ENCODE measurements at places on chromosomes 4 and X.

GRCh38 chr4:8468746-8469535 is 28.4 kb downstream of the TRMT44 start:
- DNase-seq: peak; percentile 71

- DNase-seq: no peak
Observed at GRCh38 chr4:175369087-175369486, 443.0 kb downstream of the GPM6A start.

GRCh38 chr4:94378047-94378446 is 35.4 kb upstream of the HPGDS start:
- no peak for DNase-seq

- no peak for DNase-seq
Observed at GRCh38 chr4:38424151-38424871, 239.7 kb upstream of the KLF3 start.

- no peak for DNase-seq
Observed at GRCh38 chrX:123600181-123600580, 132.7 kb downstream of the THOC2 start.

DNA sequence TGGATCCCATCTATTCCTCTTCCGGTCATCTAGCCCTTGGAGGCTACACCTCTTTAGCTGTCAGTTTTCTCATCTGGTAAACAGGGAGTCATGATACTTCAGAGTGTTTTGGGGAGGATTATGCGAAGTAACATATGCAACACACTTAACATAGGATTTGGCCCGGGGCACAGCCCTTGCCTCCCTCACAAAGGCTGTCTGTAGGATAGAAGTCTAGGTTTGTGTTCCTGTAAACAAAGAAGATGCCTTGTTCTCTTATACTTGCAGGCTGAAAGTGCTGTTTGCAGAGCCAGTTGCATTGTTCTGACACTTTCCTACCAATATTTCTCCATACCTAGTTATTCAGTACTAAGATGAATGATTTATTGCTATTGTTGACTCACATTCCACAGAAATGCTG is 2.2 kb upstream of the APELA start:
- DNase-seq: no peak

- no peak for DNase-seq
Observed at GRCh38 chr4:1593458-1593857, 90.7 kb downstream of the FAM53A start.

DNA sequence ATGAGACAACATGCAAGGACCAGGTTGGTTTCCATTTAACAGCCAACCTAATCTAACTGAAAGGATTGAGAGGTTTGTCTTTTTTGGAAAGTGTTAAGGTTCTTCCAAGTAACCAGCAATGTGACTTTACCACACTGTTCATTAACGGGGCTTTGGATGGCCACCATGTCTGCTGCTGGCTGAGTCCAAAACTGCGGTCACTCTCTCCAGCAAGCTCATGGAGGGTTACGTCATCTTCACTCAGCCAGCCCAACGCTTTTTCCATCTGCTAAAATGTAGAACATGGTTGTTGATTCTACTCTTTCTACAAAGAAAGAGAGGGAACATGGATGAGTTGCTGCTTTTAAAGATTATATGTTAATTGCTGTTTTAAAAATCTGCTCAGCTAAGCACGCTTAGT is 11.0 kb downstream of the PKD2 start:
- DNase-seq: no peak

DNA sequence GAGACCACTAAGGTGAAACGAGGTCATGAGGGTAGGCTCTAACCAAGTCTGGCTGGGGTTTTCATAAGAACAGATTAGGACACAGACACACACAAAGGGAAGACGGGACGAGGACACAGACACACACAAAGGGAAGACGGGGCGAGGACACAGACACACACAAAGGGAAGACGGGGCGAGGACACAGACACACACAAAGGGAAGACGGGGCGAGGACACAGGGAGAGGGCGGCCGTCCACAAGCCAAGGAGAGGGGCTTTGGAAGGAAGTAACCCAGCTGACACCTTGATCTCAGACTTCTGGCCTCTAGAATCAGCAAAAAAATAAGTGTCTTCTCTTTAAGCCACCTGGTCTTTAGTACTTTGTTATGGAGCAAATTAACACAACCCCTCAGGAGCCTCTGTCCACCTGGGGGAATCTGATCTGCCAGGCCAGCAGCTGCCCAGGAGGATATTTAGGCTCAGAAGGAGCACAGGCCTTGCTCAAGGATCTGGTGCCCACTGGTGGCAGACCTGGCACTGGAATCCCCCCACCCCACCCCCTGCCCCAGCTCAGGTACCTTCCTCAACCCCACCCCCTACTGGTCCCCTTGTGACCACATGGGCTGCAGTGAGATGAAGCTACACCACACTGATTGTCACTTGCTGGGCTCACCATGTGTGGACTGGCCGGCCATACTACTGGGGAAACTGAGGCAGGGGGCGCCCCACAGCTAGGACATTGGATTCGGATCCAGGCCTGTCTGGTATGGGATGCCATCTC is 2.8 kb downstream of the ABLIM2 start:
- no peak for DNase-seq

DNA sequence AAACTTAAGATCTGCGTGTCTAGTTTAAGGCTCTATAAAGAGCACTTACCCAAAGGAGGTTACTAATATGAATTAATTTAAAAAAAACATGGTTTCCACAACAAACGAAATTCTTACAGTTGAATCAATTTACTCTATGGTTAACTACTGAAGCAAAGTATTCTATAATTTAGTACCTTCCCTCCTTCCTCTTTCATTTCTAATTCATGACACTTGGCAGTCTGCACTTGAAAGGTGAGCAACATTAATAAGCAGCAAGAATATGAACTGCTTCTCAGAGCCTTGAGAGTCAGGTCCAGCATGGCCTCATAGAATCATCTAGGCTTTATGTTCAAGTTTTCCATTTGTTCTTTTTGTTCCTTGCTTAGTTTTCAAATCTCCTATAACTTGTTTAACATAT is 42.7 kb downstream of the TAPT1 start:
- DNase-seq: no peak

GRCh38 chr4:97150966-97151365 is 992.3 kb downstream of the STPG2 start:
- no peak for DNase-seq

GRCh38 chr4:101253121-101253520 is 94.2 kb downstream of the PPP3CA start:
- no peak for DNase-seq

GRCh38 chrX:12488220-12488619 is 303.0 kb upstream of the PRPS2 start:
- no peak for DNase-seq

GRCh38 chrX:9807355-9808182 is 21.3 kb downstream of the SHROOM2 start:
- no peak for DNase-seq

DNA sequence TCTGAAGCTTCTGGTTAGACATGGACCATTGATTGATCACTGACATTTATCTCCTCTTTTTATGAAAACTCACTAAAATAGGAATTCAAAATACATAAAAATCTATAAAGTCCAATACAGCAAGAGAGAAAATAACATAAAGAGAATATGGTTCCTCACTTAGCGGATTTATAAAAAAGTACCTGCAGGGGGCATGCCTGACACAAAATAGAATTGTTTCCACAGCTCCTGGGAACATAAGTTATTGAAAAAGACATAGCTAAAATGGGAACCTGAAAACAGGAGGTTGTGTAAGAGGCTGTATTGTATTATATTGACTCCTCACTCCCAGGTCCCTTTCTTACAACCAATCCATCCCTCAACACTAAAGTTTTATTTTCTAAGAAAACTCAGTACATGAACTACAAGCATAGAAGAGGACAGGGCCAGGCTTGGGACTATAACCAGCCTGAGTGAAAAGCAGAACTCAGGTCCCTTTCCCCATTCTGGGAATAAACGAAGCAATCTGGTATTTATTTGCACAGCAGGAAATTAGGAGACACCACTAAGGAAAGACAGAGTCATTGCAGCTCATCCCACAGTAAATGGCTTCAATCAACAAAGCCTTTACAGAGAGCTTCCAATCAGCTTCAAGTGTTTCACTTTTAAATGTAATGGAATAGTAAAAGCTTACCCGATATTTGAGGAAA is 121.1 kb upstream of the NDST4 start:
- DNase-seq: no peak

- DNase-seq: no peak
Observed at GRCh38 chr4:16082041-16082425, 1.8 kb downstream of the PROM1 start.

DNA sequence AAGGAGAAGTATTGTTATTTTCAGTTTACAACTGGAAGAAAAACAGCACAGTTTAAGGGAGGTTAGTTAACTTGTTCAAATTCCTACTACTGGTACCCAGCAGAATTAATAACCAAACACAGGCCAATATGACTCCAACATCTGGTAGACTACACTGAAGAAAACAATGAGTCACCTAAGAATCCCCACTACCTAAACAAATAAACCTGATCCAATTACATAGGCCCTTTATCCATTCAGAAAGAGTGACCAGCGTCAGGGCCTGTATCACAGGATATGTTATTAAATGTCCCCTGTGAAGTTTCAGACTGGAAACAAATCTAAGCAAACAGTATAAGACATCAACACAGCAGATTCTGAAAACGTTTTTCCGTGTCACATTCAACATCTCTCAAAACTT is 492.5 kb upstream of the INTU start:
- no peak for DNase-seq

GRCh38 chrX:22053481-22053880 is 21.4 kb downstream of the PHEX start:
- no peak for DNase-seq

GRCh38 chrX:32451954-32452695 is 759.2 kb downstream of the DMD start:
- DNase-seq: no peak

DNA sequence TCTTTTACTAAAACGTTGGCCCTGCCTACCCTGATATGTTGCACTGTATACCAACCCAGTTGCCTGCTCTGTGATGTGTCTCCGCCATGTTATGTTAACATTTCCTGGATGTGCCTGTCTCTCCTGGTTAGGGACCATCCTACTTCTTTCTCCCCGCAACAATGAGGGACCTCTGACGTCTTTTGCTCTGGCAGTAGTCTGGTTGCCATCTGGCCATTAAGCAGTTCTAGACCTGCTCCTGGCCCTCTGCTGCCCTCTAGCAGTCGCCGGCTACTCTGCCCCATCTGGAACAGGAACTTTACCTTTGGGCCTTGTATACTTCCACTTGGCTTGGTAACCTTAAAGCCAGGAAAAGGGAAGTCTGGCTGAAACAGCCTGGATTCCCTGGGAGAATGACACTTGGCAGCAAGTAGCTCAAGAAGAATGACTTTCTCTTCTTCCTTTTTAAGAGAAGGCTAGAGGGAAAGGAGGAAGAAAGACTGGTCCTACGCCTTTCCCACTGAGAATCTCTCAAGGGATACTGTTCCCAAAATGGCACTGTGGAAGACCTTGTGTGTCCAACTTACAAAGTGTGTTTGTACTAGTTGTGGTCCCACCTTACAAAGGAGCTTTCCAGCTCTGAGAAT is 63.5 kb downstream of the GPC3 start:
- peak; percentile 75 for DNase-seq

DNA sequence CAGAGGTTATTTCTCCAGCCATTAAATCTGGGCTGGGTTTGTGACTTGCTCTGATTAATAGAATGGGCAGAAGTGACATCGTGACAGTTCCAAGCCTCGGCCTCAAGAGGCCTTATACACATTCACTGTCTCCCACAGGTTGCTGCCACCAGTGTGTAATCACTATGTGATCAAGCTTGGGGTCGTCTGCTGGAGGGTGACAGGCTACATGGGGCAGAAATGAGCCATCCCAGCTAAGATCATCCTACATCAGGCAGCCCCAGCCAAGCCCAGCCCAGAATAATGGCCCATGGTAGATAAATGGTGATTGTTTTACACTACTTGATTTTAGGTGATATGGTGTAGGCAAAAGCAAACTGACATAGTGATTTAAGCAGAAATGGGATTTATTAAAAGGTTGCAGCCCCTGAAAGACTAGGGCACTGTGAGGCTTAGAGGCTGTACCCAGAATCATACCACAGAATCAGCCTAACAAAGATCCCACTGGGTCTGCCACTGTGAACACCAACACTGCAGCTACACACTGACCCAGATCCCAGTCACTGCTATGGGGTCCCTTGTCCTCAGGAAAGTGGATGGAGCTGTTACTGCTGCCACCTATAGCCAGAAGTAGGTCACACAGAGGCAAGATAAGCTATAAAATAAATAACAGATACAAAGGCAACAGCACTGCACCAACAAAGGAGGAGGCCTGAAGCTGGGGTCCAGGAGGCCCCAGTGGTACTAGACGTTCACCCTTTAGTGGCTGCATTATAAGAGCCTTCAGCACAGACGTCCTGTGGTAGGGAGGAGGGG is 159.6 kb upstream of the RBPJ start:
- no peak for DNase-seq

DNA sequence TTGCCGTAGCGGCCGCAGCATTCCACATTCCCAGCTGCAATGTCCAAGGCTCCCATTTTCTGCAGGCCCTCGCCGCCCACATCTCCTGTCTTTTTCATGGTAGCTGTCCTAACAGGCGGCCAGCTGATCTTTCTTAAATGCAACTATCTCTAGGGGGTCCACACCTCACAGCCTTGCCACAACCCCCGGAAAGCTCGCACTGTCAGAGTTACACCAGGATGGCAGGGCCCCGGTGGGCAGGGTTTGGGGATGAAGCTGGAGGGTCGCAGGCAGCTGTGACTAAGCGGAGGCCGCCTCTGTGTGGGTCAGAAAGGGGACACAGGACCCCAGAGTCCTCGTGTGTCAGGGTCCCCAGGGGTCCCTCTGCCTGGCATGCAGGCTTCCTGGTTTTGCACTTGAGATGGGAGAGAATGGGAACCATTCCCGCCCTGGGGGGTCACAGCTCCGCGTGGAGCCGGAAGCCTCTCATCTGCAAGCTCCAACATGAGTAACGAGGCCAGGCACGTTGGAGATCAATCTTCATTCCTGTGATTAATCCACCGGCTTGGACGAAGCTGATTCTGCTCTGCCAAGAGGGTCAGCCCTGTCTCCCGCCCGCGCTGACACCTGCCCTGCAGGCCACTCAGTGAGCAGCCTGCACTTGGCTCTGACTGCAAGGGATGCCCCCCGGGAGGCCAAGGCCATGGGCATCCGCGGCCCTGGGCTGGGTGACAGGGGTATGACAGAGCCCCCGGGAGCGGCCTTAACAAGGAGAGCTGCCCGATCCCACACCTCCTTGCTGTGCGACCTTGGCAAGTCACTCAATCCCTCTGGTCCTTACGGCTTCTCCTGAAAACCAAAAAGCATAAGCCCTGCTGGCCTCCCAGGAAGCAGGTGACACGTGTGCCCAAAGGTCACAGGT is 97.9 kb downstream of the ADRA2C start:
- DNase-seq: no peak

GRCh38 chrX:103276581-103277002 is at the start of gene TCEAL5:
TSS of gene TCEAL5 (minus strand) at chrX:103276750. CDS start at chrX:103274563, 2,187 bp downstream.
- no peak for DNase-seq

DNA sequence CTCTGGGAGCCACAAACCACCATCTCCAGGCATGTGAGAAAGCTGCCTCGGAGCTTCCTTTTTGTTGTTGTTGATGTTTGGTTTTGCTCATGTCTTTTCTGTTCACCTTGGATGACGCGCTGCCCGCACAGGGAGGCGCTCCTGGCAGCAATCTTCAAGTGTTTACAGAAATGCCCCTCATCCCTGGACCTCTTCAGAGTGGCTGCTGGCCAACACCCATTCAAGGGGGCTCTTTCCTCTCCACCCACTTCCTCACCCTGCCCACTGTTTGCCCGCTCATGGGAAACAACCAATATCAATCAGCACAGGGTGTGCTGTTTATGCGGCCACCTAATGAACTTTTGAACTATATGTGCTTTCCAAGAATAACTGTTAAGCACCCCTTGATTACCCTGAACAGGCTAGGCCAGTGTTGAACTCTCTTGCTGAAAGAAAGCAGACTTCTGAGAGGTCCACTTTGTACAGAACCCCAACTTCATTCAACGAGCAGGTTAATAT is 355.1 kb upstream of the CLNK start:
- DNase-seq: no peak
